ENCODE measurements at places on chromosomes 4 and X. TPM values are rescaled to one million over a fixed set of nuclear protein-coding genes. Genes with fewer than 3 reads are reported as not detected.

DNA sequence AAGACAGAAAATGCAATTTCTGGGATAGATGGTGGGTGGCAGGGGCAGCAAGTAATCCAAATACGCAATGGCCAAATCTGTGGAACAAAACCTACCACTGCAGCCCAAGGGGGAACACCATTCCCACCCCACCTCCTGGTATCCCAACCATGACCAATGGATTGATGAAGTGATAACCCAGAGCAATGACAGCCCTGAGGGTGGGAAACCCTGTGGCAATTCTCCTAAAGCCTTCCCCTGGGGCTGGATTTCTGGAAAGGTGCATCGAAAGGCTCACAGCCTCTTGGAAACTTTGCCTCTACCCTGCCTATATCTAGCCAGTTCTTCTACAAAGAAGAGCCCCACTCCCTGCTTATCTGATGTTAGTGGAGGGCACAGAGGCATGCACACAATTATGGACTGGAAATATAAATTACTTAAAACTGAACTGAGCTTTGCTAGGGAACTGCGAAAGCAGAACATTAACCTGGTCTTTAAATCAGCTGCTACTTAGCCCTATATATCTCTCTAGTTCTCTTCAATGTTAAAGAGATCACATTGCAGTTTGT, 59.9 kb upstream of the TXK start:
- no peak for DNase-seq

- DNase-seq: no peak
Measured at GRCh38 chr4:99390055-99390454, 37.5 kb upstream of the ADH1C start.

CT45A10 gene
- total RNA-seq: not detected

DNA sequence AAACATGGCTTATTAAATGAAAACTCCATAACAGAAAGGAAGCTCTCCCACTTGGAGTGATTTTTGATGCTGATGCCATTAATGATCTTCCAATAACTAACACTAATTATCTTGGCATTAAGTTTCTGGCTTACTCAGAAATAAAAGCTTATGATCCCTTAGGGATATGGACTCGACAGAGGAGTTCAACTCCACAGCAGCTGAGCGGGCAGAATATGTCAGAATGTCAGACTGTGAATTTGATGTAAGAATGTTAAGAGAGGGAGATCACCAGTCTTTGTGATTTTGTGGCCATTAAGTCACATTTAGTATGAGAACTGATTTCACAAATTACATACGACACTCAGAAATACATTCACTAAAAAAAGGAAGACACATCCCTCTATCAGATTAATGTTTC, 2244.0 kb downstream of the ARAP2 start:
- DNase-seq: no peak

NPNT gene
- 2.9 TPM for total RNA-seq

DNA sequence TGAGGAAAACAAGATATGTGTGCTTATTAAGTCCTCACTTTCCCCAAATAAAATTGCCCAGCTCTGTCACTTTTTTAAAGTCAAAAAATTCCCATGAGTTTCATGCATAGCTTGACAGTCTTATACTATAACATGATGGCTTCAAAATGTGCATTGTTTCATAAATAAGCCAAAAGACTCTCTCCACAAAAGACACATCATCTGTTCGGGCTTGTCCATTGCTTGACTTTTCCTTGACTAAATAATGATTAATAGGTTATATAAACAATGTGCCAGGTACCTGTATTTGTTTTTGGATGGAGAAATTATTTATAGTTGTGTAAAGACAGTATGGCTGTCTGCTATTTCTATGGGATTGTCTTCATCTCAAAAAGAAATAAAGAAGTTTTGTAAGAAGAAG, 329.2 kb upstream of the KLF3 start:
- DNase-seq: no peak

TEX13C gene
- not detected for total RNA-seq

GRCh38 chrX:41887691-41888090, 35.7 kb downstream of the CASK start:
- DNase-seq: no peak

MAGEB1 gene
- total RNA-seq: not detected

DNA sequence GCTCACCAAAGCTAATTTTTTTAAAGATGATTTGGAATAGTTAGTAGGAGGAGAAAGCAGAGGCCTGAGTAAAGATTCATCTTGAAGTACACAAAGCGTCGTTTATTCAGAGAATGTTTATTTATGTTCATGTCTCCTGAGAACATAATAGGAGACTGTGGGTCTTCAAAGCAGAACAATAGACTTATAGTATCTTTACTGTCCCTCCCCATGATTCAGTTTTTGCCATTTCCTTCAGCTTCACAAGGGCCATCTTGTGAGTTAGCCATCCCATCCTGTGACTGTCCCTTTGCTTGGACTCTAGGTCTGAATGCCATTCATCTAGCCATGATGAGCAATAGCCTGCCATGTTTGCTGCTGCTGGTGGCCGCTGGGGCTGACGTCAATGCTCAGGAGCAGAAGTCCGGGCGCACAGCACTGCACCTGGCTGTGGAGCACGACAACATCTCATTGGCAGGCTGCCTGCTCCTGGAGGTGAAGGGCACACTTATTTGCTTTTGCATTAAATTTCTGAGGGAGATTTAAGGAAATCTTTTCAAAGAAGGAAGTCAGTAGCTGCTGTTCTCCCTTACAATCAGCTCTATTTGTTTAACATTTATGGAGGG, 105.8 kb downstream of the NFKB1 start:
- DNase-seq: no peak

DNA sequence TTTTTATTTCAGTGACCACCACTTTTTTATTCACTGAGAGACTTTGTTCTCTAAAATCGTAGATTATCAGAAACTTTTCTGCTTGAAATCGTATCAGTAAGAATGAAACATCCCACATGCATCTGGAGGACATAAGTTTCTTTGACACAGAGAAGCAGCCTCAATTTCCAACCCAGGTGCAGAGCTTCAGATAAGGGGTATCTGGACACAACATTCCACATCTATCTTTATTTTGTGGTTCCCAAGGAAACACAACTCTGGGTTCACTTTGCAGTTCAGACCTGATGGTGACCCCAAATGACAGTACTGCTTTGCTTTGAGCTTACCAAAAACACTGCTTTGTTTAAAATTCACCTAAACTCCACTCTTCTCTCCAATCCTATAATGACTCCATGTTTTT, 1.3 kb upstream of the CLCN5 start:
- no peak for DNase-seq

CXCL3 gene
- 0.30 TPM for total RNA-seq

CORIN gene
- 92.0 TPM for total RNA-seq

- DNase-seq: no peak
Measured at GRCh38 chrX:143017272-143017671, 8.5 kb upstream of the SPANXN4 start.

DNA sequence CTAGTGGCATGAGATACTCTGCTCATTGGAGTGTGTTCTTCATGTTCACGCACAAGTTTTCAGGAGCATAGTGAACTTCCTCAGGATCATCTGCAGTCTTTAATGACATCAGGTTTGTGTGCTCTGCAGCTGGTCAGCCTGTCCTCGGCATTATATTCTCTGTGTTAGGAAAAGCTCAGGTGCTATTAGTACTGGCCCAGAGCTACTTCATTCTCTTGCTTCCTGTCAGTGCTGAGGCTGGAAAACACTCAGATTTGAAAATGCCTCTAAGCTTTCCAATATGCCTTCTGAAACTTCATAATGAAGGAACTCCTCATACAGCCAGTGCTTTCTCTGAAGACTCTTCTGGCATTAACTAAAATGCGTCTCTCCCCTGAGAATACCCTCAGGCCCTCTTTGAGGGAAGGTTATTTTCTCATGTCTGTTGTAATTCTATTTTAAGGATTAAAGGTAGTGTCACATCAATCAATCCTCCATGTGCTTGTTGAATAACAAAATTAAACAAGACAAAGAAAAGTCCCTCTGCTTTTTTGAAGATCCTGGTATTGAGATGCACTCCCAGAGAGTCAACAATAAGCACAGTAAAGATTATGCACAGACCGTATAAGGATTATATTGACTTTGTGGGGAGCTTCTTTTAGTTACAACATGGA, 666.4 kb downstream of the ADGRL3 start:
- no peak for DNase-seq

DNA sequence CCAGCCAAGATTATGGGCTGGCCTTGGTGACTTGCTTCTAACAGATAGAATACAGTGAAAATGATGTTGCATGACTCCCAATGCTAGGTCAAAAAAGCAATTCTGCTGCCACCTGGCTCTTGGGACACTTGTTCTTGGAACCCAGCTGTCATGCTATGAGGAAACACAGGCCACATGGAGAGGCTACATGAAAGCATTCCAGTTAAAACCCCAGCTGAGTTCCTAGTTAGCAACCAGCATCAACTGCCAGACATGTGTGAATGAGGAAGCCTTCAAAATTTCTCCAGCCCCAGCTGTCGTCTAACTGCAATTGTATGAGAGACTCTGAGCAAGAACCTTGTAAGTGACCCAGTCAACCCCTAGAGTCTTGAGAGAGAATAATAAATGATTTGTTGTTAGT, 105.2 kb upstream of the FGF16 start:
- DNase-seq: no peak

DNA sequence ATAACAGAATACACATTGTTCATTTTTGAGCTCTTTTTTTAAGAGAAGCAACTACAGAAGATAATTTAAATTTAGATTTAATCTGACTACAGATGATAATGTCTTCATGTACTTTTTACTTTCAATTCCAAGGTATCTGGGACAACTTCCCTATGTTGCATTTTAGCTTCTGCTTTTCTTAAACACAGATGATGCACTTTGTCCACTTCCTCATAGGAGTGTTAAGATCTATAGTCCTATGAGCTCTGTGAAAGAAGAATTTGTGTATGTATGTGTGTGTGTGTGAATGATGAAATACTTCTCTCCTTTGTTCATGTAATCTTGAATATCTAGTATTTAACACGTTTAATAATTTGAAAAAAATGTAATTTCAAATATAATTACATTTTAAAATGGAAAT, 5.3 kb upstream of the FHIP1A start:
- no peak for DNase-seq

DNA sequence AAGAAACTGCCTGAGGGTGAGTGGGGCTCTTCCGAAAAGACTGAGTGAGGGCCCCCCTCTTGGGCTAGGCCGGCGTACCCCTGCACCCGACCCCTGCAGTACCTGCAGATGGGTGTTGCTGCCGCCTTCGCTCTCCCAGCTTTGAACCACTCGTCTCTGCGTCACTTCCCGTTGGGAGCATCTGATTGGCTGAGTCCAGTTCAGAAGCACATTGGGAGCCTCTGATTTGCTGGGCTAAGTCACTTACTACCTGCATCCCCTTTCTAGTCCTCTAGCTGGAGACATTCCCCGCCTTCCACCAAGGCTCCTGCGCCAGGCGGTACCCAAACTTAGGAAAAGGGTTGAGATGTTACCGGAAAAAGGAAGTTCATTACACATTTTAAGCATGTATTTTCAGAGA, 20.4 kb upstream of the WWC2 start:
- DNase-seq: no peak

- DNase-seq: no peak
Measured at GRCh38 chrX:145003443-145003842, 243.9 kb upstream of the SPANXN1 start.

GRCh38 chr4:159434114-159434870, 331.4 kb downstream of the RAPGEF2 start:
- DNase-seq: no peak

GRCh38 chr4:54074381-54074780, 10.0 kb upstream of the CHIC2 start:
- DNase-seq: no peak

DNA sequence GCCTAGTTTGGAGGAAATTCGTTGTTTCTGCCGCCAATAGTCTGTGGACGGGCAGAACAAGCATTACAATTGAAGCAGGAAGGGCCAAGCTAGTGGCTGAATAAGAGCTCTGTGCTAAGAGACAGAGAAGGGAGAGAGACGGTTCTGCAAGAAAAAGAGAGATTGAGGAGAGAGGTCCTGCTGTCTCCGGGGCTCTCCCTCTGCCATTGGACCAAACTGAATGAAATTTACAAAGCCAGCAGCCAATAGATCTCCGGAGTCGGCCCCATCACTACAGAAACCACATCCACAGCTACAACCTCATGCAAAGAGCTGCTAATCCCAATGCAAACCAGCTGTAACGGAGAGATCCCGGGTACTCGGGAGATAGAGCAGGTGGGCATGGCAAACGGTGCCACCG, at the start of gene NLGN4X:
Gene NLGN4X (minus strand): TSS at position 148 of the 400 bp plus-strand sequence. CDS start 77,401 bp downstream, outside the sequence.
- DNase-seq: no peak

GRCh38 chr4:173230062-173230461, 61.5 kb downstream of the GALNT7 start:
- DNase-seq: no peak

GRCh38 chr4:90769251-90769650, 642.1 kb downstream of the CCSER1 start:
- no peak for DNase-seq

ASB5 gene
- total RNA-seq: 4.3 TPM

GRCh38 chr4:41579526-41579925, 41.6 kb downstream of the LIMCH1 start:
- no peak for DNase-seq

GRCh38 chrX:48709522-48710112, 13.1 kb downstream of the SUV39H1 start:
- DNase-seq: no peak

- no peak for DNase-seq
Measured at GRCh38 chr4:15378493-15378892, 49.3 kb upstream of the C1QTNF7 start.

DNA sequence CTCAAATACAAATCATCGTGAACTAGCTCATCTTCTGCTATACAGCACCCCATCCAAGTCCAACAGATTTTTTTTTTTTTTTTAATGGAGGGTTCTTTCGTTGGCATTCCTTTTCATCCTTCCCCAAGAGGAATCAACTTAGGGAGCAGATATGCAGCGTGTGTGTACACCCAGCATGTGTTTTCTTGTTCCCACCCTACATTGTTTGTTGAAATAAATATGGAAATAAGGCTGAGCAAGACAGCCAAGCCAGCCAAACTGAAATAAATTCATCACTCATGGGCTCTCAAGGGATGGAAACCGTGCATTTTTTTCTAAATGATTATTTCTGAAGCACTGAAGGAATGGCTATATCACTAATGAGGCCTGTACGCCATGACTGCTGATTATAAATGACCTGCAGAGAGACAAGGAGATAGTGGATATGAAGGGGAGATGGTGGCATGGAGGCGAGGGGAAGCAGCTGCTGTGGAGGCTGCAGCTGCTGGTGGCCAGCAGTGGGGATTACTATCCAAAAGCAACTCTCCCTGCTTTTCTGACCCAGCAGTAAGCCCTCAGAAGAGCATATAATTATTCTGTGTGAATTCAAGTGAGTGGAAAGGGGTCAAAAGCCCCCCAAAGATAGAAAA, 173.9 kb downstream of the MGST2 start:
- no peak for DNase-seq

DNA sequence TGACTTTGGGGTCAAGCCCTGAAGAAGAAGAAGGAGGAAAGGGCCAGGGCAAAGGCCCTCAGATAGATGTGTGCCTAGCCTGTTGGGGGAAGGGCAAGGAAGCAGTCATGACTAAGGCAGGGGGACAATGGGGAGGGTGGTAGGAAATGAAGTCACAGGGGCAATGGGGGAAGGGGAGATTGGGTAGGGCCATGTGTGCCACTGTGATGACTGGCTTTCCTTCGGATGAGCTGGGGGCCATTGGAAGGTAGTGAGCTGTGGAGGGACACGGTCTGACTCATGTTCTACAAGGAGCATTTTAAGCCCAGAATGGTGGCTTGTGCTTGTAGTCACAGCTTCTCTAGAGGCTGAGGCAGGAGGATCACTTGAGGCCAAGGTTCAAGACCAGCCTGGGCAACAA, 642.0 kb downstream of the MID1IP1 start:
- DNase-seq: no peak

Data from left ventricle myocardium inferior (tissue), 1 donor.